GM03348 (cell line): ENCODE measurements at places on chromosomes 7 and 10.

DNA sequence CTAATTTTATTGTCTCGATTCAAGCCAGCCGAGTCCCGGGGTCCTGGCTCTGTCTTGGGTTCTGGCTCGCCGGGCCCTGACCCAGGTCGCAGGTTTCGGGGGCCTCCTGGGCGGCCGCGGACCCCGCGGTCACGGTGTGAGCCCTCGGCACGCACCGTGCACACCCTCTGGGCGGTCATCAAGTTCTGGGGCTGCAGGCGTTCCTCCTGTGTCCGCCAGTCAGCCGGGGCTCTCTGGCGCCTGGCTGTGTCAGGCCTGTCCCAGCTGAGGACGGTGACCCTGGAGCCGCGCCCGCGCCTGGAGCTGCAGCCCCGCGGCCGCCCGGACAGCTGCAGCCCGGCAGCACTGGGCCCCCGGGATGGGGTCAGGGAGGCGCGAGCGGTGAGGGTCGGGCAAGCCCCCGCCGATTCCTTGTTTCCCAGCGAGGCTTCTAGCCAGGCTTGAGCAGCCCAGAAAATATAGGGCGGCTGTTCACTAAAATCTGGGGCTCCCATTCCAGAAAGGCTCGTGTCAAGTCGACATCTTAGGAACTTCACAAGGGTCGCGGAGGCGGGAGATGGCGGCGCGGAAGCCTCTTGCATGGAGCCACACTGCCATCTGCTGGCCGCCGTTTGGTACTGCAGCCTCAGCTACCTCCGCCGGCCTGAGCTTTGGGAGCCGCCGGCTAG is 4.2 kb upstream of the HOXA7 start:
- DNase-seq, result peak; percentile 82

- DNase-seq, result no peak
These were observed 3.4 kb downstream of the PDGFA start for GRCh38 chr7:516216-516605.

DNA sequence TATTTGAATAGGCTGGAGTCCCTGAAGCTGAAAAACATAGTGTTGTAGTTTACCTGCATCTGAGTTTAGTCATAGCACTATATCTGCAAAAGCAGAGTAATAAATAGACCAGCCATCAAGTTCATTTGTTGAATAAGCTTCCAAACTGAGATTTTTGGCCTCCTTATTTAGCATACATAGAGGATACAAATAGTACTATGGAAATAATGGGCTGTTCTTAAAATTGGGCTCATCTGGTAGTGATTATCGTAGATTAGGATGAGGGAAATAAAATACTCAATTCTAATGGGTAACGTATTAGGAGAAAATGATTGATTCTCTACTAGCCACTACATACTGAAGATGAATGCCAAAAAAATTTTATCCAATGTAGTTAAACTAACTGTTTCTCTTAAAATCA is 41.4 kb upstream of the TMEM196 start:
- no peak for DNase-seq

DNA sequence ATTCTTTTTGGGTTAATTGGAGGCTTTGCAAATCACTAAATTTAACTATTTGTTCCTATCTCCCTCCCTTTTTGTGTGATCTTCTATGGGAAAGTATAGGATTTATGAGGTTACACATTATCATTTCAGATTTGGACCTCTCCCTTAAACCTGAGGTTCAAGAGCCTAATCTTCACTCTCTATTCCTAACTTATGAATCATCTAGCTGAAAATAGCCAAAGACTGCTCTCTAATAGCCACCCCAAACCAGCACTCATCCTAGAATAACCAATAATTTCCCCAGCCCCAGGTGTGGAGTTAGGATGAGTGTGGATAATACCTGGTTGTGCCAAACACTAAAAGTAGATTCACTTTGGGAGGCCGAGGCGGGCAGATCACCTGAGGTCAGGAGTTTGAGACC is 499.2 kb downstream of the GFRA1 start:
- DNase-seq, result peak; percentile 11

DNA sequence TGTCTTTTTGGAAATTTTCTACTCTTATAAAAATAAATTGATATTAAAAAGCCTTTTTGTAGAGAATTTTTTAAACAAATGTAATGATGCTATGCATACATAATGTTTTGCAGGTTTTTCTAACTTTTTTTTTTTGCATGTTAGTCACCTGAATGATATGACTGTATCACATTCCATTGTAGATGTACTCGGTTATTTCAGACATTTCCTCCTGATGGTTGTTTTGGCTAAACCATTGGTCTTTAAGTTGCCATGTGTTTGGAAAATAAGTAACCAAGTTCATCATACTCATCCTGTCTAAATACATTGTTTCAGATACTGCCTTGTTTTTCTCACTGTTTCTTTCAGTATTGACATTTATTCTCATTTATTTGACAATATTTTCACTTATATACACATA is 25.8 kb downstream of the NHLRC2 start:
- DNase-seq, result peak; percentile 4

GRCh38 chr7:121323515-121324302 is 5.1 kb upstream of the WNT16 start:
- no peak for DNase-seq
